ENCODE measurements at places on chromosomes 16 and 17.

GRCh38 chr16:69112285-69113129, 7.1 kb downstream of the HAS3 start:
- DNase-seq = peak; percentile 39

- no peak for DNase-seq
These were observed 14.2 kb downstream of the HDAC5 start for GRCh38 chr17:44109312-44109630.

GRCh38 chr16:57800200-57801097, 1.8 kb downstream of the KIFC3 start:
- DNase-seq = no peak

- no peak for DNase-seq
These were observed 2.0 kb downstream of the STAT5B start for GRCh38 chr17:42274253-42274542.

DNA sequence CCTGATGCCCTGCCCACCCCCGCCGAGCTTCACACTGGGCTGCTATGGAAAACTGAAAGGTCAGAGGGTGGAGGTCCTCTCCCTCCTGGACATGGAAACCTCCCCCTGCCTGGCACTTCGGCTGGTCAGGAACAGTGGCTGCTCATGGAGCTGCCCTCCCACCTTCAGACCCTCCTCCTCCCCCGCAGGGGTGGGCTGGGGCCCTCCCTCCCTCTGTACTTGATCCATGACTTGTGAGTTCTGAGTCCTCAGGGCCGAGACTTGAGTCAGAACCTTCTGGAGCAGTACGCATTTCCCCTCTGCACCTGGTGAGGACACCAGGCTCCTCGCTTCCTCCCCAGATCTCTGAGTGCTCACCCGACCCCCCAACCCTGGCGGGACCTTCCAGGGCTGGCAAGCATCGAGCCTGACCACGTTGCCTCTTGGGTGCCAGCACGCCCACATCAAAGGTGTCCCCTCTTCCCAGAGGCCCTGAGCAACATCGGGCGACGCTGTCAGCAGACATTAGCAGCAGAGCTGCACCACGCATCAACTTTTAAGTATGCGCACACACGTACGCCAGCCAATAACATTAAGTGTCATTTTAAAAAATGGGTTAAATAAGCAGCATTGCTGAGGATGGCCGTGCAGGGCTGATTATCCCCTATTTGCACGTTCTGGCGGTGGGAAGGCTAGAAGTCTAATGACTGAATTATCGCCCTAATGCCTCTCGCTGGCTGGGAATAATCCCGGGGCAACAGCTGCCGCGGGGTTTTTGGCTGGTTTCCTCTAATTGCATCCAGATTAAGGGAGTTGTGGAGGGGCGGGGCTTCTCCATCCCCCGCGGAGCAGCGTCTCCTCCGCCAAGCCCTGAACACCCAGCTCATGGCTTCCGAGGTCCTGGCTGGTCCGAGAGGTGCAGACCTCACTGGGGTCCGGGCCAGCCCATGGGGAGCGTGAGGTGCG, 98.0 kb downstream of the TBC1D16 start:
- no peak for DNase-seq

- DNase-seq = no peak
These were observed 482.6 kb upstream of the ERCC4 start for GRCh38 chr16:13437413-13437795.

GRCh38 chr17:36004594-36005108, 3.3 kb upstream of the CCL15 start:
- DNase-seq = no peak

DNA sequence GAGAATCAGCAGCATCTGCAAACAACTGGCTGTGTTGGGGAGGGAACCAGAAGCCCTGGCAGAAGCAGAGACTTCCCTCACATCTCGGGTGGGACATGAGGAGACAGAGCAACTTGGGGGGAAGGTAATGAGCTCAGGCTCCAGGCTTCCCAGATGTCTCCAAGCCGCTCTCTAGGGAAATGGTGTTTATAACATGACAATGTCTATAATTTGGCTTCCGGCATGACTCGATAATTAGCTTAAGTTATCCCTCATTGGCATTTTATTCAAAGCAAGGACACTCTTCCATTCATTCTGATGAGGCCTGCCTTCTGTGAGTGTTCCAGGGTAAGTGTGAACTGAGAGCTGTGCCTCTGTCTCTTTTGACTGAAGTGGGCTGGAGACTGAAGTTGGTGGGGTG, 14.7 kb upstream of the MLLT6 start:
- no peak for DNase-seq

GRCh38 chr16:75733305-75734211, 7.3 kb upstream of the CPHXL start:
- no peak for DNase-seq

- DNase-seq = no peak
These were observed 23.8 kb upstream of the EIF1 start for GRCh38 chr17:41664587-41665565.

DNA sequence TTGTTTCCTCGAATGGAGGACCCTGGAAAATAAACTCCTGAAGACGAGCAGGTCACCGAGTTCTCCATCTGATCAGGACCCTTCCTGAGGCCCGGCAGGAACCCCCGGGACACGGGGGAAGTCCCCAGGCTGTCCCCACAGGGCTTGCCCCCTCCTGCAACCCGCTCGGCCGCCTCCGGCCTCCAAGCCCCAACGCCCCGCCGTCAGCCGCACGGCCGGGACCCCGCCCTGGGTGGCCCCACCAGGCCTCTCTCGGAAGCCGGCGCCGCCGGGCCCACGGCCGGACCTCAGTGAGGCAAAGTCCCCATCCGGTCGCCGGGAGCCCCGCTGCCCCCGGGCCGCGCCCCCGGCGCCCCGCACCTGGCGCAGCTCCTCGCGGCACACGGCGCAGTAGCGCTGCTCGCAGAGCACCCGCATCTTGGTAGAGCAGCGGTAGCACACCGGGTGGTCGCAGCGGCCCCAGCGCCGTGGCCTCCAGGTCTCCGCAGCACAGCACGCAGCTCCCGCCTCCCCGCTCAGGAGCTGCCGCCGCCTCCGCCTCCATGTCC, 383 bp downstream of the ZNF598 start:
- DNase-seq = no peak

- DNase-seq = no peak
These were observed 207.7 kb downstream of the LAT start for GRCh38 chr16:29192329-29193247.

DNA sequence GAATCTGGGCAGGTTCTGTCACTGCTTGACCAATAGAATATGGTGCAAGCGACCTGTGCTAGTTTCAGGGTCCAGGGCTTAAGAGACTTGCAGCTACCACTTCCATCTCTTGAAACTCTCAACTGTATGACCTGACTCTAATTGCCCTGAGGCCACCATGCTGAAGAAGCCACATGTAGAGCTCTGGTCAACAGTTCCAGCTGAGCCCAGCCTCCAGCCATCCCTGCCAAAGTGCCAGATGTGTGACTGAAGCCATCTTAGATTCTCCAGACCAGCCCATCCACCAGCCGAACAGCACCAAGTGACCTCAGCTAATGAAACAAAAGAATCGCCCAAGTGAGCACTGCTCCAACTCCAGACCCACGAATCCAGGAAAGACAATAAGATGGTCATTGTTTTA, 3.4 kb upstream of the MT2A start:
- no peak for DNase-seq

GRCh38 chr17:81583589-81584342, 31.6 kb upstream of the FAAP100 start:
- no peak for DNase-seq

DNA sequence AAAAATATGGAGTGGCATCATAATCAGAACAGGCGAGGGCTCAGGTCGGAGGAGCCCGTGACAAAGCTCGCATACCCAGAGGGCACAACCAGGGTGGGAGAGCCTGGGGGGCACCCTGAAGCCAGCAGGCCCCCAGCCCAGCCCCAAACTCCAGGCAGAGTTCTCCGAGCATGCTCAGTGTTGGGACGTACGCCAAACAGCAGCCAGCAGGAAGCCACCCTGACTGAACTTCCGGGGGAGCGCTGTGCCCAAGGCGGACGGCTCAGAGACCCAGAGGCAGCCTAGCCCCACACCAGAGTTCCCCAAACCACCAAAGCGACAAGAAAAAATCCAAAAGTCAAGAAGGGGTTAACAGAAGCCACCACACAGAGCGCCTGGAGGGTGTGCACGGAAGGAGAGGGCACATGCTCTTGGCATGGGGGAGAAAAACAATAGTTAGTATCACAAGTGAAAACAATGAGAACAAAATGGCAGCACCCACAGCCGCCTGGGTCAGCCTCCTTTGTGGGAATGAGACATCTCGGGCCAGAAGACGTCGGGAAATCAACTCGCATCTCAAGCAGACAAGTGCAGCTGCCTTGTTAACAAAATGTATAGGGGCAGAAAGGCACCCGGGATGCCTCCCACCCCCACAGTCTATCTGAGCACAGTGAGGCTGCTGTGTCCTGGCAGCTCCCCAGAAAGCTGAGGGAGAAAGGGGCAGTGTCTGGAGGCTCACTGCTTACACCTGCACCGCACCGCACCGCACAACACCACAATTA, 11.9 kb downstream of the EXOC7 start:
- DNase-seq = no peak

- DNase-seq = no peak
These were observed 18.5 kb upstream of the TMIGD1 start for GRCh38 chr17:30352240-30352814.

GRCh38 chr16:79690159-79690558, 89.6 kb upstream of the MAF start:
- DNase-seq = no peak
